ENCODE measurements at places on chromosomes 12 and 14. TPM values are rescaled to one million over a fixed set of nuclear protein-coding genes. Genes with fewer than 3 reads are reported as not detected.

The CD163L1 gene
- 0.78 TPM for total RNA-seq

DNA sequence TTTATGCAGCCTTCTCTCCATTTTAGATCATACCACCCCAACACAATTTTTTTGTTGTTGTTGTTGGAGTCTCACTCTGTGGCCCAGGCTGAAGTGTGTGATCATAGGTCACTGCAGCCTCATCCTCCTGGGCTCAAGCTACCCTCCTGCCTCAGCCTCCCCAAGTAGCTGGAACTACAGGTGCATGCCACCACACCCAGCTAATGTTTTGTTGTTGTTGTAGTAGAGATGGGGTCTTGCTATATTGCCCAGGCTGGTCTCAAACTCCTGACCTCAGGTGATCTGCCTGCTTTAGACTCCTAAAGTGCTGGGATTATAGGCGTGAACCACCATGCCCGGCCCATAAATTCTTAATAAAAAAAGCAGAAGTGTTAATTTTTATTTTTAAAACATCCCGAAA is 111.6 kb downstream of the PLXNC1 start:
- DNase-seq, result no peak

GRCh38 chr12:46342562-46343033 is 30.0 kb downstream of the SLC38A2 start:
- no peak for DNase-seq

The SLC24A4 gene
- 0.20 TPM for total RNA-seq

DNA sequence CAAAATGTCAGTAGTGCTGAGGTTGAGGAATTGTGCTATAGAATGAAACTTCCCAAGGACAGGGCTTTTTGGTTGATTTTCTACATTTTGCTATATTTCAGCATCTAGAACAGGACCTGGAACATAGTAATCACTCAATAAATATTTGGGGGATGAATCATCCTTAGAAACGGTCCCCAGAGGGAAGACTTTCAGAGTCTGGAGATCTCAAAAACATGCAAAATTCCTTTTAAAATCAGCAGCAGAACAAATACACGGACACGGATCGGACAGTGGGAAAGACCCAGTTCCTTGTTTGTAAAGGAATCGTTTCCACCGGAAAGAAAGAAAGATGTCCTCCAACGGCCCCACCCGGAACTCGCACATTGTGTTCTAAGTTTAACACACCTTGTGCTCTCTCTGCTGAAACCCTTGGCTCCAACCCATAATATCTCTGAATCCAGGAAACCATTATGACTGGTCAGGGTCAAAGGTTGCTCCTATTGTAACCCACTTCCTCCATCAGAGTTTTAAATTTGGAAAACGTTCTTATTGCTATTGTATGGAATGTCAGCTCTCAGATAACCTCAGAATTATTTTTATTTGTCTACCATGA is 617.2 kb downstream of the MED13L start:
- no peak for DNase-seq

- no peak for DNase-seq
These were observed 9.7 kb upstream of the ERC1 start for GRCh38 chr12:981176-981828.

DNA sequence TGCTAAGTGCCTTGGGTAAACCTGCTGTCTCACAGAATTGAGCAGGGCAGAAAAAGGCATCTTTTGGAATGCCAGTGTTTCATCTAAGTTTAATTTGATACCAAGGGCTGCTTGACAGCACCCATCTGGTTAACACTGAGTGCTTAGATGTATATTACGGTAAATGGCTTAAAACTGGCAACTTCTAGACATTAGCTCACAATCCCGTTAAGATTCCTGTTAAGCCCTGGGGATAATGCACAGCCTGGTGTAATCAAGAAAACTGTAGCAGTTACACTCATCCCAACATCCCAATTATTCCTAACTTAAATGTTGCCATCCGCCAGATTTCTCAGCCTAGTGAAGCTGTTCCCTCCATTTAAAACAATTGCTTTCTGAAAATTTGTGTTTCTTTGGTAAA is 29.9 kb downstream of the PPFIBP1 start:
- DNase-seq, result no peak

Data from left lobe of liver (tissue), 2 donors.